ENCODE measurements at places on chromosomes 16 and 17.

GRCh38 chr17:7415784-7416183, 4.3 kb upstream of the SPEM1 start:
- no peak for DNase-seq

- no peak for DNase-seq
Measured at GRCh38 chr16:22789281-22789945, 24.5 kb upstream of the HS3ST2 start.

GRCh38 chr17:78798695-78799559, 16.9 kb upstream of the CYTH1 start:
- DNase-seq, result no peak

GRCh38 chr17:79017546-79018369, 6.2 kb upstream of the C1QTNF1 start:
- no peak for DNase-seq

DNA sequence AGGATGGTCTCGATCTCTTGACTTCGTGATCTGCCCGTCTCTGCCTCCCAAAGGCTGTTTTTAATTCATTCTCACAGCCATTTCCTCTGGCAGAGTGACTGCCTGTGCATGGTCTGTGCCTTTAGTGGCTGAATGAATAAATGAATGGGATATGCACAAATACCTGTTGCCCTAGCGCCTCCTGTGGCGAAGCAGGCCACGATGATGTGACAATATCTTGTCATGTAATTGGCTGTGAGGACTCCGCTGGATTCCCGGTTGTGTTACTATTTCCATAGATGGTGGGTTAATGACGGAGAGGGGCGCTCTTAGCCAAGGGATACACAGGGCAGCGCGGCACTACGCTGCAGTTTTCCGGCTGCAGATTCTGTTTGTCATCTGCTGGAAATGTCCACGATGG, 26.8 kb upstream of the ENDOV start:
- DNase-seq, result no peak

DNA sequence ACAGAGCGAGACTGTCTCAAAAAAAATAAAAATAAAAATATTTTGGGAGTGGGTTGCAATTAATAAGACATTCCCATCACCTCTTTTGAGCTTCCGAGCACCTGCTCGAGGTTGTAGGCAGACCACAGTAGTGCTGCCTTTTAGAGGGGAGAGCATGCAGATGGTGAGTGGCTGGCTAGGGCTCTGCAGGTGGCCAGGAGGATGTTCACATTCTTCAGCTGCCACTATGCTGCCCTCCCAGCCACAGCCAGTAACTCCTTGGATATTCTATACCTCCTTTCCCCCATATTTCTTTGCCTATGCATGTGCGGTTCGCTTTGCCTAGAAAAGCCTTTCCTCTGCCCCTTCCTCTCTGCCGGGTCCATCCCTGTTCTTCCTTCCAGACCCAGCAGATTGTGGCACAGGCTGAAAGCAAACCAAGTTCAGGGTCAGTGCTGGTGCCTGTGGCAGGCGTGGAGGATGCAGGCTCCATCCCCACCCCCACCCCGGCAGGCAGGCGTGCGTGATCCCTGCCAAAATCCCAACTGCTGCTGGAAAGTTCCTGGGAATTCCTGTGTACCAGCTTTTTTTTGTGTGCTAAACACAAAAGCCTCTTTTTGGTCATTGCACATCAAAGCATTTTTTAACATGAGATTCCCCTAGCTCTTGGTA, 33.8 kb upstream of the CMIP start:
- no peak for DNase-seq

GRCh38 chr17:48055531-48056245, 7.5 kb downstream of the NFE2L1 start:
- no peak for DNase-seq

- DNase-seq, result peak; percentile 30
Measured at GRCh38 chr17:45425125-45425983, 7.3 kb downstream of the ARHGAP27 start.

DNA sequence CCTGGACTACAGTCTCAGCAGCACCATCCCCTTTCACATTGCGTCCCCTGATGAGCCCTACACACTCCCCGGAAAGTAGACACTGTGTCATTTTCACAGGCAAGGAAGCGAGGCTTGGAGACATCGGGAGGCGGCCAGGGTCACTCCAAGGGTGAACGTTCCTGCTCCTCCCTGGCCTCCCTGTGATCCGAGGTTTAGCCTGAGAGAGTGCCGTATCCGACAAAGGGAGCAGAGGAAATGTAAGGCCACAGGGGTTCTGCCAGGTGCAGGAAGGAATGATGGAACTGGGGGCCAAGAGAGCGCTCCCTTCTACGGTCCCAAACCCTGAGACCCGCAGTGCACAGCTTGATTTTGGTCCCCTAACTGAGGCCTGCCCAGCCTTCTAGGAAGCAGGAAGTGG, 8.0 kb upstream of the PIK3R6 start:
- no peak for DNase-seq

DNA sequence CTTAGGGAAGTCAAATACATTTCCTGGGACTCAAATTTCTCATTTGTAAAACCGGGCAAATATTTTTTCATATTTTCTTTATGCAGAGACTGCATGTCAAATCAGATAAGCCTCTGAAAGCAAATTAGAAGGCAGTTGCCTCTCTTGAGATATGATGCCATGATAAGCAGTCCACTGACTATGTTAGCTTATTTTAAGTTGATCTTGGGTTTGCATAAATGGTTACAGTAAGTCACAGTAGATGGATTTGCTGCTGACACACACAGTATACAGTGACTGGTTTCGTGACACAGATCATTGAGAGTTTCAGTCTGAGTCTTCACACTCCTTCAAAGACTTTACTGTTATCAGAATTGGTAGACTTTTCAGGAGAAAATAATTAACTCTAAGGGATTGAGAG, 927.6 kb upstream of the CDH8 start:
- no peak for DNase-seq

- DNase-seq, result peak; percentile 72
Measured at GRCh38 chr16:53091466-53092211, 36.8 kb downstream of the CHD9 start.

DNA sequence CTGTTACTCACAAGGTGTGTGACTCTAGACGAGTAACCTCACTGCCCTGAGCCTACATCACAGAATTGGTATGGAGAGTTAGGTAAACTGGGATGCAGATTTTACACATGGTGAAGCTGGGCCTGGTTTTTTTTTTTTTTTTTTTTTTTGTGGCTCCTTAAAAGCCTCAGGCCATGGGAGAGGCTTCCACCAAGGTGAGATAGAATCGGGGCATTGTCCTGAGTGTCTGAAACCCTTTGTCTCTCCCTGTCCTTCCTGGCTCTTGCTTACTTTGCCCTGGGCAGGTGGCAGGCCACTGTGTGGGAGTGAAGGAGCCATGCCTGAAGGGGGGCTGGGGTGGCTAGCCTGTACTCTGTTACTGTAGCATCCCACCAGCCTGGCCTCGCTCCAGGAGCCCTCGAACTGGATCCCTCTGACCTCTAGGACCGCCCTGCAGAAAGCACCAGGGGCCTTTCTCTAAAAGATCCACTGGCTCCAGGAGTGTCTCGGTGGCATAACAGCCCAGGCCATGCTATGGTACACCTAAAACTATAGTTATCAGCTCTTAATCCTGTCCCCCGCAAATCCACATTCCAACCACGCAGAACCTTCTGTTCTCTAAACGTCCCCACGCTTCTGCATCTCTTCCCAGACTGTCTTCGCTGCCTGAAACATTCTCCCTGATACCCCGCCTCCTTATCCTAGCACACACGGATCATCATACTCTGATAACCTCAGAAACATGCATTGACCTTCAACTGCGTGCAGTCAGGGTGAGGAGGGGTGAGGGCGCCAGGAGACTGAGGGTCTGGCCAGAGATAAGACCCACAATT, 1.7 kb upstream of the SLC13A2 start:
- no peak for DNase-seq

GRCh38 chr16:3017794-3018506, at the start of gene CLDN6:
Gene CLDN6 (minus strand): TSS chr16:3018183. CDS start chr16:3016021, 2,162 bp downstream.
- no peak for DNase-seq

GRCh38 chr17:43878260-43879175, 28.8 kb downstream of the MPP2 start:
- DNase-seq, result peak; percentile 83

DNA sequence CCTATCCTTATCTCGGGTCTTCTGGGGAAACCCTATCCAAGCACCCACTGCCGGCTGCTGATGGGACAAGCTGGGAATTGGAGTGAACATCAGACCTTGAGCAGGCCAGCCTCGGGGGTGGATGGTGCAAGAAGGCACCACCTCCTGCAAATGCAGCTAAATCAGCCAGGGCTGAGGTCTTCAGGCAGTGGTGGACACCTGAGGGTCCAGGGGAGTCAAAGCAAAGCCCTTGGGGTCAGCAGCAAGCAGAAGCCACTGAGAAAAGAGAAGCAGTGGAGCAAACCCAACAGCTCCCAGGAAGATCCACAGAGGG, 55.4 kb upstream of the ENPP7 start:
- DNase-seq, result no peak
